ENCODE measurements at places on chromosomes 7 and 10.

DNA sequence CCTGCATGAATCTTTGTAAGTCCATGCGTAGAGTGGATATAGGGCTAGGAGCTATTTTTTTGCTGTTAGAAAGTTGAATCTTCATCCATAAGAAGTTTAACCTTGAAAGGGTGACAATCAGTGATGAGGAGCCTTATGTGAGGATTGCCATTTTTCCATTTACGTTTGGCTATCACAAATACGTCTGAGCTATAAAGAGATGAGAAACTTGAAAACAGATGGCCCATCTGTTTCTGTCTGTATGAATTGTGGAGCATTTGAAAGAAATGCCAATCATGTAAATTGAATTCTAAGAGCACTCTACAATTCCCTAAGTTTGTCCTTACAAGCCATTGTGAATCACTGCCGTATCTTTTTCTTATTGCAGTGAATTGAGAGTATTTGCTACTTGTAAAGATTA, 169.8 kb upstream of the TEX47 start:
- DNase-seq: no peak

GRCh38 chr10:13347043-13347499, 1.0 kb downstream of the SEPHS1 start:
- DNase-seq: no peak

- no peak for DNase-seq
Measured at GRCh38 chr7:31003097-31003496, 39.3 kb downstream of the GHRHR start.

GRCh38 chr7:68828575-68828974, 769.7 kb upstream of the AUTS2 start:
- no peak for DNase-seq

DNA sequence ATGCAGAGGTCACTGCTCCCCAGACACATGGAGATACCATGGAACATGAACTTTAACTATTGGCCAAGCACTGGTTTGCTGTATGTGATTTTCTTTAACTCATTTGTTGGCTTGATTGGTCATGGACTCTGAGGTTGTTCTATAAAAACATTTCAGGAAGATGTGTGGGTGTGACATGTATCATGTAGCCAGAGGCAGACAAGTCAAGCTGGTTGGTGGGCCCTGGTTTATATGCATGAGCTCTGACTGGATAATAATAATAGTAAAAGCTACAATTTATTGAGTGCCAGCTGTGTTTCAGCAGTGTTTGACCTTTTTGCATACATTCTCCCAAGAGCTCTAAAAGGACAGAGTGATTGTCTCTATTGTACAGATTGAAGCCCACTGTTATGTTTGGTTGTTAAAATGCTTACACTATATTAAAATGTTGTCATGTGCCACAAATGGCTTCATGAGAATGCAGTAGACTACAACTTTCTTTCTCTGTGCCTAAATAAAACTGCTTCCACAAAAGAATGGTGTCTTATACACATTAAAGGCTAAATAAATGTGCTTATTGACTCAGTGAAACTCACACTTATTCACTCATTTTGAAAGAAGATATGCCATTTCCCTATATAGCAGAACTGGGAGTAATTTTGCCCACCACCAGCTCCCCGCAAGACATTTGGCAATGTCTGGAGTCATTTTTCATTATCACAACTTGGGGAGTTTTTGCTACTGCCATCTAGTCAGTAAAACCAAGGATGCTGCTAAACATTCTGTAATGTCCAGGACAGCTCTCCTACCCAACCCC, 243.6 kb upstream of the NFE2L3 start:
- no peak for DNase-seq

GRCh38 chr10:42637142-42637541, 1.2 kb downstream of the ZNF33B start:
- no peak for DNase-seq

GRCh38 chr7:87505557-87506245, 30.2 kb upstream of the ABCB4 start:
- no peak for DNase-seq

DNA sequence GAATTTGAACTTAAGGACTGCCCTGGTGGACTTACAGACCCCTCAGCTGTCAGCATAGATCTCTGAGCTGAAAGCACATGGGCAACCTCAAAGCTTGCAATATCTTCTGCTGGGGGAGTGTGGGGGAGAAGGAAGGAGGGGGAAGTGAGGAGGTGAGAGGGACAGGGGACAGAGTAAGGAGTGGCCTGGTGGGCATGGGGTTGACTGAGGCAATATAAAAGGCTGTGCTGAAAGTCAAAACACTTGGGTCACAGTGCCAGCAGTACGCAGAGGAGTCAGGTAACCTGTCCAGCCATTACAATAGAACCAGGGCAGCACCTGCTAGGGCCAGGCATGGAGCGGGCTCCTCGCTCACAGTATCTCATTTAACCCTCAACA, 43.2 kb downstream of the PPP1R3C start:
- DNase-seq: no peak

DNA sequence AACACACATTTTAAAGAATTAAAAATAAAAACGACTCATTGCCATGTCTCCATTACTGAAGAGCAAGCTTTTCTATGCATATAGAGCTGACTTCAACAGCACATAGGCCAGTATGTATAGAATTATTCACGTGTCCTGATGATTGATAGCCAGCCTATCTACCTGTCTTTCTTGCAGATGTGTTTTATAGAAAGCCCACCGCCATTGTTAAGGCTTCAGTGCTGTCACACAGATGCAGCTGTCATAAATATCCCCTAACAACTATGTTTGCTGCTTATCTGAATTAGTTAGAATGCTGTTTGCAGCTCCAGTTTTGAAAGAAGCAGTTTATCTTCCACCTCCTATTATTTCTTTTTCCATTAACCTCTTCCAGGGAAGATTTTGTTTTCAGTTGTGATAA, 235.9 kb downstream of the SLC25A13 start:
- no peak for DNase-seq

GRCh38 chr7:44461387-44461786, 29.1 kb downstream of the NUDCD3 start:
- no peak for DNase-seq

DNA sequence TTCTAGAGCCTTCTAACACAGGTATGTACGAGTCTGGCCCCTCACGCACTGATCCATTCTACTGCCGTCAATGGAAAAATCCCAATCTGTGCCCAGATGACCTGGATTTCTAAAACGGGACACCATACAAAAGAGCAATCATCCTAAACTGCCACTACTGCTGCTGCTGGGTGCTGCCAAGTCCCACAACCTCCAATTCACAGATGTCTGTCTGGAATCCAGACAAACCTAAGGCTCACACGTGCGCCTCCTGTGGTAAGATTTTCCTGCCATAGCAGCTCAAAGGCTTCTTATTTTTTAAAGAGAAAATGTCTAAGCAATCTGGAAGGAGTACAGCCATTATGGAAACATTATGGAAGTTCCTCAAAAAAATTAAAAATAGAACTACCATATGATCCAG, 40.9 kb downstream of the JCAD start:
- DNase-seq: no peak

DNA sequence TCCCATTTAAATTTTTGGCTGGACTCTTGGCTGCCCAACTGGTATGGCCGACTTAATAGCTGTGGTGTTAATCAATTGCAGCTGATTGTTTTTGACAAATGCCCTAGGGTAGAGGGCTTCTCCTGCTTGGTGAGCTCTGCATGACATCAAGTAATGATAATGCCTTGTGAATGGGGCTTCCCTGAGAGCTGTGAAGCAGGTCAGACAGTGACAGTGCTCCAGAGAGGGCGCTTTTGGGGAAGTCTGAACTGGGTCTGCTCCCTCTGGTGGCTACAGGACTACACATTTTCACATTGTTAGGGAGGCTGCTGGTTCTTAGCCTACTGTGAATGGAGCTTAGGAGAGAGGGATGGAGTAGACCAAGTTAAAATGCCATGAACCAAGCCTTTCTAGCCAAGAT, 98.8 kb downstream of the SDK1 start:
- DNase-seq: peak; percentile 15

DNA sequence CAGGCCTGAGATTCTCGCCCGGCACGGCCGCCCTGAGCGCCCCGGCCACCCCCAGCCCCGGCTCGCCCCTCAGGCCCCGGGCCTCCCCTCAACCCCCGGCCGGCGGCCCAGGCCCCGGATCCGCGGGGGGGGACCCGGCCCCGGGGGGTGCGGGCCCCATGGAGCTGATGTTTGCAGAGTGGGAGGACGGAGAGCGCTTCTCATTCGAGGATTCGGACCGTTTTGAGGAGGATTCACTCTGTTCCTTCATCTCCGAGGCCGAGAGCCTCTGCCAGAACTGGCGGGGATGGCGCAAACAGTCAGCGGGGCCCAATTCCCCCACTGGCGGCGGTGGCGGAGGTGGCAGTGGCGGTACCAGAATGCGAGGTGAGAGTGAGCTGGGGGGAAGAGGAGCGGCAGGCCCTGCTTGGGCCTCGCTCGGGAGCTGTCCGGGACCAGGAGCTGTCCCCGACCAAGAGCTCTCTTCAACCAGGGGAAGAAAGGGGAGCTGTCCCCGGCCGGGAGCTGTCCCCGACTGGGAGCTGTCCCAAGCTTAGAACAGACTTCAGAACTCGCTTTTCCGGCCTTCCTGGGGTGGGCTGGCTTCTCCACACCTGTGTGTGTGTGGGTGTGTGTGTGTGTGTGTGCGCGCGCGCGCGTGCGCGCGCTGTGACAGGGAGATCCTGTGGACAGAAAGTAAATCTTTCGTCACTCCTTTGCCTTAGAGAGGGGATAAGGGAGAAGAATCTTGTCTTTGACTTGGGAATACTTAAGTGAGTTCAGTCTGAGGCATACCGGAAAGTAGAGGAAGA, 510 bp downstream of the ZSWIM8 start:
- DNase-seq: no peak

GRCh38 chr7:27170426-27171324, 3.4 kb downstream of the HOXA10 start:
- no peak for DNase-seq

- no peak for DNase-seq
Measured at GRCh38 chr7:131042269-131043160, 285.2 kb upstream of the MKLN1 start.

DNA sequence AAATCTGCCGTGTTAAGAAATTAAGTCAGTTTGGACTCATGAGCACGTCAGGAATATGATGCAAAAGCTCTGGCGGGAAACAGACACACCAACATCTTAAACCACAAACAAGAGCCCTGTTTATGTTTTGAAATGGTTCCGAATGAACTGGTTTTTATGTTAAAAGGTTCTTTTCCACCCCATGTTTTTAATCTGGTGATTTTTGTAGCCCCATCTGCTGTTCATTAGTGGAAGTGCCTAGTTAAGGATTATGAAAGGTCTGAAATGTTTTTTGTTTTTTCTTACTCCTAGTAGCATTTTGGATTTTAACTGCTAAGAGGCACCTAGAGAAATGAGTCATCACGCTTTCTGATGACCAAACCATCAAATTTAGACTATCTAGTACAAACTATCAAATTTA, 404.1 kb upstream of the MKI67 start:
- DNase-seq: no peak

DNA sequence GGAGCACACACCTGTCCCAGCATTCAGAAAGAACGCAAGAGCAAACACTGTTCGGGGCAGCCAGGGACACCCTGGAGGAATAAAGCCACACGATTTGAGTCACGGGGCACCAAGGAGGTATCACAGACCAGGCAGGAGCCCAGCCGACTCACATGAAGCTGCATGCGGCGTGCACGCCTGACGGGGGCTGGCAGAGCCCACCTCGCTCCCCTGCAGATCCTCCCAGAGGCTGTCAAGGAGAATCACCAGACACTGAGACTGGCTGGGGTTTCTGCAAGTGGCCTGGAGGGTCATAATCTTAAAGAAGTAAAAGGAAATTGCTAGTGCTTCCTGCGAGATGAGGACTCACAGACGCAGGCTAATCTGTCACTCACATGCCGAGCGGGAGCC, 61.6 kb downstream of the TCERG1L start:
- DNase-seq: no peak

- DNase-seq: no peak
Measured at GRCh38 chr7:146090023-146090645, 26.5 kb upstream of the CNTNAP2 start.

- peak; percentile 69 for DNase-seq
Measured at GRCh38 chr7:8433477-8434289, at the start of gene NXPH1. Gene NXPH1 (plus strand): TSS chr7:8433609.

- peak; percentile 17 for DNase-seq
Measured at GRCh38 chr10:118148247-118148646, 101.5 kb upstream of the RAB11FIP2 start.

GRCh38 chr7:152054367-152055230, 29.1 kb downstream of the GALNT11 start:
- no peak for DNase-seq

- DNase-seq: no peak
Measured at GRCh38 chr10:30154126-30154525, 94.7 kb upstream of the JCAD start.

DNA sequence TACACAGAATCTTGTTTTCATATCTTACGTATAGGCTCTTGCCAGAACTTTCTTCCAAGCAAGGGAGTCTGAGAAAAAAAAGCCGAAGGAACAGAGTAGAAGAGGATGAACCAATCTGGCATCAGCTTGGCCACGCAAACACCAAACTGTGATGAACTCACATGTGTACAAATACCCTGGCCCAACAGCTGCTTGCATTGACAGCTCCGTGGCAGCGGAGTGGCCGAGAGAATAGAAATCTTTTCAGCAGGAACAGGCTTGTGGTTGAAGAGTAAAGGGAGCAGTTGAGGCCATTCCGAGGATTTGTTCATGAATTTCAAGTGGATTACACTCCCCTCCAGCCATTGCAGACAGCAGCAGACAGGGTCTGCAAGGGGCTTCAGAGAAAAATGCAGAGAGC, 173.8 kb upstream of the PLXNA4 start:
- DNase-seq: no peak

DNA sequence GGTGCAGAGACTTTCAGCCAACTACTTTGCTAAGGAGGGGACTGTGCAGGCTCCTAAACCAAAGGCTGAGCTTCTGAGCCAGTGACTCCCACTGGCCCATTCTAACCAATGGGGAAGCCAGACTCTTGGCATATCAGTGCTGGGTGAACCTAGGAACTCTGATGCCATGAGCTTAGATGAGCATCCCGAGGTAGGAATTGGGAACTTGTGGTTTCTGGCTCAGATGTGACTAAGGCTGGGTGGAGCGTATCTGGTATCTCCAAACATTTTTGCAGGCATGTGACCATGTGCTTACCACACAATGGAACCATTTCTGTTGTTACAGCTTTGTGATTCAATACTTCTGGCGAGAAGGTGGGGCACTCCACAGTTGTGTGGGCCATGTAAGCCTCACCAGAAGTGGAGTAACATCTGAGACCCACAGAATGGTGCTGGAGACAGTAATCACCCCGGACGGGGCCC, 2.5 kb upstream of the AVPI1 start:
- no peak for DNase-seq

GRCh38 chr10:17206210-17206709, 4.8 kb upstream of the TRDMT1 start:
- no peak for DNase-seq
